ENCODE measurements at places on chromosomes 5 and 9.

DNA sequence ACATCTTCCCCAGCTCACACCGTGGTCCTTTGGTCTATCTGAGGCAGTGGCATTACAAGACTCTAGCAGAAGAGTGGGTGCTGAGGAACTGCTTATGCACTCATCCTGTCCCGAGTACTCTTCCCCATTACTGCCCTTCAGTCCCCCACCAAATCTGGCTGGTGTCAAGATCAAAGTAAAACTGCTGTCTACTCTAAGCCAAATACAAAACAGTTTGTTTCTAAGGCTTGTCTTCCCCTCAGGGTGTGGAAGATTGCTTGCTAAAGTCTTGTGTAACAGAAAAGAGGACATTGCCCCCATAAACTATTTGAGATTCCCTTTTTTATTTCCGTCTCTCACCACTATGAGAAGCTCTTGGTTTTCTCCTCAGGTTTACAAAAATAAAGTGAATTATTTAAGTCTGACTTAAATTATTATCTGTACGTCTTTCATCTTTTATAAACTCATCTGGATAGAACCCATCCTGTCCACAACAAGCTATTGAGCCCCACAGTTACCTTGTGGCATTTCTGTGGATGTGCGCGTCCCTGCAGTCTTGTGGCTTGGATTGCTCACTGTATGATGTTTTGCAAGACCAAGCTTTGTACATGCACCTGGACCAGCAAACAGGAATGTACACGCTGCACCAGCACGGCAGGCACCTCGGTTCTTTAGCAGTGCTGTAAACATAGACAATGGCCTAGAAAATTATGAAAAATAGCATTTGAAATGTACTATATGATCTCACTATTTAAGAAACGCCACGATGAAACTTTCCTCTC lies 61.0 kb downstream of the CYSTM1 start:
- no peak for DNase-seq

GRCh38 chr5:57715296-57715695 lies 232.7 kb upstream of the ACTBL2 start:
- DNase-seq = no peak

GRCh38 chr5:149403923-149404745 lies 25.0 kb upstream of the IL17B start:
- DNase-seq = no peak

DNA sequence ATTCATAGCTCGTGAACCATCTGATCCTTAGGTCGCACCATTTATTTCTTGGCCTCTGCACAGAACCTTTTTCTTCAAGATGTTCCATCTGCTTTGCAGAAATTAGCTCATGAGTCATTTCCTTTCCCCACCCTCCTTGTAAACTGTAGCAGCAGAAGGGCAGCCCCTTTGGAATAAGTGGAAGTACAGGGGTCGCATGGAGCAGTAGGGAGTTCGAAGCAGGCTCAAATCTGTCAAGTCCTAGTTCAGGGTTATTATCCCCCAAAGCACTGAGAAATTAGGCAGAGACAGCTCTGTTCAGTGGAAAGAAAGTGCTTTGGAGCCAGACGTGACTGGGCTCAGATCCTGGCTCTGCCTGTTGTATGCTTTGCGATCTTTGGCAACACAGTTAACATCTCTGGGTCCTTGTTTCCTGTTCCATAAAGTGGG lies 84.2 kb downstream of the SGCD start:
- no peak for DNase-seq

DNA sequence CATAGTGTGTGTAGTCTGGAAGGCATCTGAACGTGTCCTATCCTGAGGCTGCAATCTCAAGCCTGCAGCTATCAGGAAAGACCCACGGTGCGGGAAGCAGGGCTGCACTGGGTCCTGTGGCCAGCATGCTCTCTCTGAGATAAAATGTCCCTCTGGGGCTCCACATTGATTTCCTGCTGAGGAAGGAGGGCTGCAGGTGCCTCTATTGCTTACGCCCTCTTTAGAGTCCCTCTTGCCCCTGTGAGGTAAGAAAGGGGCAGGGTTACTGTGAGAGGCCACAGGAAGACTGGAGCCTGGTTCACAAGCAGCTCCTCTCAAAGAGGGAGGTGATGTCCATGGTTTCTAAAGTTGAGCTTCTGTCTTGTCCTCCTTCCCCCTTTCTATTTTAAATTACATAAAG lies 299.9 kb upstream of the RFX3 start:
- DNase-seq = no peak
